ENCODE measurements at places on chromosomes 1 and 21.

GRCh38 chr1:244280859-244281258, 170.8 kb downstream of the ADSS2 start:
- DNase-seq = no peak

DNA sequence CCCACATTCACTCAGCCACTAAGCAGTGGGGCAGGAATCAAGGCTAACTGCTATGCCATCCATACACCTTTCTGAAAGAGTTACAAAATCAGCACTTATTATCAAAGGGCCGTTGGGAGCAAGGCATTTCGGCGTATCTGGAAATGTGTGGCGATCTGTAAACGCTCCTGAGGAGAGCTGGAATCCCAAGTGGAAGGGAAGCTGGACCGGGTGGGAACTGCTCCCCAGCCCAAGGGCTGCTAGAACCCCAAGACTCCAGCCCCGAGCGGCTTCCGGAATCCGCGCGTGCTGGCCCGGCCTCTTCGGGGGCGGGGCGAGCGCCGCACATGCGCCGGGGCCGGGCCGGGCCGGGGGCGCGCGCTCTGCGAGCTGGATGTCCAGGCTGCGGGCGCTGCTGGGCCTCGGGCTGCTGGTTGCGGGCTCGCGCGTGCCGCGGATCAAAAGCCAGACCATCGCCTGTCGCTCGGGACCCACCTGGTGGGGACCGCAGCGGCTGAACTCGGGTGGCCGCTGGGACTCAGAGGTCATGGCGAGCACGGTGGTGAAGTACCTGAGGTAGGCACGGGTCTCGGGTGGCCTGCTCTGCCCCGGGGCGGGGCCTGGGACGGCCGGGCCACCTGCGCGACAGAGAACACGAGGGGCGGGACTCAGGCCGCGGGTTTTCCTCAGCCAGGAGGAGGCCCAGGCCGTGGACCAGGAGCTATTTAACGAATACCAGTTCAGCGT, at the start of gene NAXE:
Gene NAXE (plus strand): TSS at position 345 of the 726 bp plus-strand sequence. CDS start 29 bp downstream, at position 374.
- DNase-seq = peak; percentile 81

DNA sequence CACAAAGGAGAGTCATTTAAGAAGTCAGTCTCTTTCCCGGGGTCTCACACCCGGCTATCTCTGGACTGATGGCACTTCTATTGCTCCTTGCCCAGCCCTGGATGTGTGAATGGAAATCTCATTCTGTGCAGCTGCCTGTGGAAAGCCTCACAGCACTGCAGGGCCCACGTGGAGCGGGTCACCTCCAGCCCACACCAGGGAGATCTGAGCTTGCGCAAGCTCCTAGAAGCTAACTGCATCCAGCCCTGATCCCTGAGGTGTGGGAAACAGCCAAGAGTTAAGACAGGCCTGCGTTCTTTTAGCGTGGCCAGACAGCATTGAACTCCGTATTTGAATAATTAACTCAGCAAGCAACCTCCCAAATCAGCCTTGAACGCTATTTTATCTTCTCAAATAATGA, 150.5 kb downstream of the LRIG2 start:
- DNase-seq = no peak

GRCh38 chr1:229579059-229579673, 20.7 kb upstream of the ABCB10 start:
- DNase-seq = peak; percentile 83

DNA sequence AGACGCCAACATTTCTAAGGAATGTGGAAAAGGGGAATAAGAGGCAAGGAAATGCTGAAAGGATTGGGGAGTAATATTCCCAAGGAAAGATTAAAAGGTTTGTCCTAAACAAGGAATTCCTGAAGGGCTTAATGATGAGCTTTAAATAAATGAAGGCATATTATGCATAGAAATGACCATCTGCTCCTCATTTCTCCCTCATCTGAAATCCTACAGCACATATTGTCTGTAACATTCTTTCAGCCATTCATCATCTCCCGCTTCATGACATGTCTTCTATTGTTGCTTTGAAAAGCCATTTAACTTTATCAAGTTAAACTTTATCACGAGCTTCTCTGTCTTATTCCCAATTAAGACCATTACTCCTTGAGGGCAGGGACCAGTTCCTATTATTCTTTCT, 608.7 kb upstream of the PLXNA2 start:
- no peak for DNase-seq

DNA sequence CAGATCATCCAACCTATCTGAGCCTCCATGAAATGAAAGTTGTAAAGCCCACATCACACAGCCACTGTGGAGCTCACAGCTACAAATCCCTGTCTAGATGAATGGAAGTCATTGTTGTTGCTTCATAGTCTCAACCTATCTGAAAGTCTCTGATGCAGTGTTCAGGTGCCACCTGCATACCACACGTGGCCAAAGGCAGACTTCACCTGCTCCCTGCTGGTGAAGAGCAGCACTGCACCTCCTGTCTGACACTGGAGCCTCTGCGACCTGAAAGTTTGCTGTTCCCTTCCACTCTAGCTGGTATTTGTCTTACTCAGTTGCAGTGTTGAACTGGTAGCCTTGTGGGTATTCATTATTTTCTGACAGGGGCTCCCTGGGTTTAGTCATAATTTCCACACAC, 18.4 kb downstream of the LORICRIN start:
- peak; percentile 39 for DNase-seq

- no peak for DNase-seq
These were observed 11.6 kb downstream of the ERRFI1 start for GRCh38 chr1:8014381-8014988.

- DNase-seq = no peak
These were observed 123.4 kb downstream of the SIK1 start for GRCh38 chr21:43303275-43304178.

DNA sequence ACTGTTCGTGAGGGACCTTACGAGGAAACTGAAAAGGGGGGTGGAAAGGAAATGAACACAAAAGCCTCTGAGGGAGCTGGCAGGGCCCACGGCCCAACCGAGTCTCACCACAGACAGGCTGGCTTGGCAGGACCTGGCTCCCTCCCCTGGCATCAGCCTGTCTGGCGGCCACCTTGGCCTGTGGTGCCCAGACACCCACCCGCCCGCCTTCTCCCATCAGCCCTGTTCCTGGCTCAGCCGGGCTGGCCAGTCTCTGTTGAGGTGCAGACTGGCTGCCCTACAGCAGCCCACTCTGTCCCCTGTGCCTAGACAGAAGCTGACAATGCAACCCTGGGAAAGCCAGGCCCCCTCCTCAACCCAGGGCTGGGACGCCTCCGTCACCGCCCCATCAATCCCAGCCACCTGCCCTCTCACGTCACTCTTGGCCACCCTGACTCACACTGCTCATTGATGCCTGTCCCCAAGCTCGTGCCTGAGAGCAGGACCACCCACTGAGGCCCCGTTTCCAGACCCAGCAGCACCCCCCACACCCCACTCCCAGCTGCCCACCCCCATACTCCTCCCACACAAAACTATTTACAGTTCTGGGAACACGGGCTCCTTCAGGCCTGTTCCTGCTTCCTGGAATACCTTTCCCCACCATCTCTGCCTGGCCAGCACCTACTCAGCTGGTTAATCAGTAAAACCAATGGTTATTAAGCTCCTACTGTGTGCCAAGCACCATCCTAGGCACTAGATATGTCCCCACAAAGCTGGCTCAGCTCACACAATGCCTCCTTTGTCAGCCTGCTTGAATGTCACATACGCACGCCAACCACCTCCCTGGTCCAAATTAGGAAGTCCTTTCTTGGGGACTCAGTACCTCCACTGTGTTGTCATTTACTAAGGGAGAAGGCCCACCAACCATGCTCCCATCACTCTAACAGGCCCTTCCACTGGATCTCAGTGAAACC, 22.7 kb downstream of the SDC3 start:
- DNase-seq = no peak

DNA sequence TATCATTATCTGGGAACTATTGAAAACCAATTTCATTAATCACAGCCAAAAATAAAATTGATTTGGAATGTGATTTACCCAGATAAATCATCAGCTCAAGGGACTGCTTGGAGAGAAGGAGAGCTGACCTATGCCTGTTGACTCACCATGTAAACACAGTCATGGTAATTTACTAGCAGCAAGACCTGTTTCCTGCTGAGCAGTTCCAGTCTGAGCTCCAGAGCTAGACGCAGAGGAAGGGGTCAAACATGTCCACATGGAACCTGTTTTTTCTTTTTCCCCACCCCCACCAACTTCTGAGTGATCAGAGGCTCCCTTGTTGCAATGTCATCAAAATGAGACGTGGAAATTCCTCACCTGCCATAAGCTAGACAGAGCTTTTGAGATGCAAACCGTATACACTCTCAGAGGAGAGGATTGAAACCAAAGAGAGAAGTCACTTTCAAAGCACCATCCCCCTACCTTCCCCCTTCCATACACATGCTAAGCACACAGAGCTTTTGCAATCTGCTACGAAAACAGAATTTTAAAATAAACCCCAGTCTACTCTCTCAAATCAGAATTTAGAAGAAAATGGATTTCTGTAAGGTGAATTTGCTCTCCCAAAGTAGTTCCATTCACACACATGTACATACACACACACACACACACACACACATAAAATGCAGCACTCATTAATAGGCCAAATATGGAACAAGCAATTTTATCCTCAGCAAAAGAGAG, 55.9 kb upstream of the PTGFRN start:
- DNase-seq = peak; percentile 48

- DNase-seq = no peak
These were observed 114.7 kb downstream of the PLXNA2 start for GRCh38 chr1:208129487-208129886.

DNA sequence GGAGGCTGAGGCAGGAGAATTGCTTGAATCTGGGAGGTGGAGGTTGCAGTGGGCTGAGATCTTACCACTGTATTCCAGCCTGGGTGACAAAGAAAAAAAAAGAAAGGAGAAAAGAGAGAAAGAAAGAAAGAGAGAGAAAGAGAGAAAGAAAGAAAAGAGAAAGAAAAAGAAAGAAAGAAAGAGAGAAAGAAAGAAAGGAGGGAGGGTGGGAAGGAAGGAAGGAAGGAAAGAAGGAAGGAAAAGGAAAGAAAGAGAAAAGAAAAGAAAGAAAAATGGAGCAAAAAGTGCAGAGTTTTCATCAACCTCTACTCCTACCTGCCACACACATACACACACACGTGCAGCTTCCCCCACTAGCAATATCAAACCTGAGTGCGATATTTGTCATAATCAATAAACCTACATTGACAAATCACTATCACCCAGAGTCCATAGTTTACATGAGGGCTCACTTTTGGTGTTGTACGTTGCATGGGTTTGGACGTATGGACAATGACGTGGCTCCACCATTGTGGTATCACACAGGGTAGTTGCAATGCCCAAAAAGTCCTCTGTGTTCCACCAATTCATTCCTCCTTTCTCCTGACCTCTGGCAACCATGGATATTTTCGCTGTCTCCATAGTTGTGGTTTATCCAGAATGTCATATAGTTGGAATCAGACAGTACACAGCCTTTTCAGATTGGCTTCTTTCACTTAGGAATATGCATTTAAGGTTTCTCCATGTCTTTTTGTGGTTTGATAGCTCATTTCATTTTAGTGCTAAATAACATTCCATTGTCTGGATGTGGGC, 36.5 kb downstream of the EVA1C start:
- no peak for DNase-seq

GRCh38 chr1:61337441-61337951, 255.1 kb downstream of the NFIA start:
- no peak for DNase-seq

DNA sequence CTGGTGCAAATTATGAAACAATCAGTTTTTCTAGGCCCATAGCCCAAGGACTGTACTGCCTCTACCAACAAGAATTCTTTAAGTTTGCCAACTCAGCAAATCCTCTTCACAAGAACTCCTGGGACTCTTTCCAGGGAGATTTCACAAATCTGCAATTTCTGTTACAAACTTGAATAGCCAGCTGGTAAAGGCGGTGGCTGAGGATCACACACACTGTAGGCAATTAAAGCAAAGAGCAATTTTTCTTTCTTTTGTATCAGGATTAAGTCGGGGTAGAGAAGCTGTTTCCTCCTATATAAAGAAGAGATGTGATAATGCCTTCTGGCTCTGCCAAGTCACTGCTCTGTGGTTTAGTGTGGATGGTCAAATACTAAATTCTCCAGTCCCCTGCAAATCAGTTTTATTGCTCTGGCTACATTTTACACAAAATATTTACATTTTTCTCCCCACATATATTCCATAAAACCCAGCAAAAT, 1.7 kb downstream of the ALDH9A1 start:
- no peak for DNase-seq

GRCh38 chr1:31306278-31306677, 9.4 kb downstream of the ZCCHC17 start:
- DNase-seq = peak; percentile 24

Data from inflammatory macrophage (primary cell).